ENCODE measurements at places on chromosomes 11 and 22.

DNA sequence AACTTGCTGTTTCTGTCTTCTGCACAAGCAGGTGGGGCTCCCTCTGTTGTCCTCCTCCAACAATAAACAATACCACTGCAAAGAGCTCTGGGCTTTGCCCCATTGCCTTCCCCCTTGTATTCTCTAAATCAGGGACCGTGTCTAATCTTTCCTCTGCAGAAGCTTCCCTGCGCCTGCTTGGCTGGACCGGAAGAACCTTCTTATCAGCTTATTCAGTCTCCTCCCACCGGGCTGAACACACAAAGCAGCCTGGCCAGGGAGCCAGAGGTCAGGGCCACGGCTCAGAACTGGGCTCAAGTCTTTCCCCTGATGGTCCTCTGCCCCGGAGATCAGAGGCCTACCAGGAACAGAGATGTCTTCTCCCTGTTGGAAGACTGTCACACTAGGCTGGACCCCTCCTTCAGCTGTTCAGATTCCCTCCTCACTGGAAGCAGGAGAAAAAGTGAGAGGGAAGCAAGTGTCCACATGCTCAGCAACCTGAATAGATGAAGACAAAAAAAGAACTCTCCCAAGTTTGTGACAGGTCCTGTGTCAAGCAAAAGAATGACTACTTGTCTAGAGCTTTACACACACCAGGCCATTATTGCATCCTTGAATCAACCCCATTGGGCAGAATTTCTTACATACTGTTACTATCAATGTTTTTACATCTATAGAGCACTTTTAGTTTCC is 63.7 kb downstream of the RAB30 start:
- no peak for DNase-seq

DNA sequence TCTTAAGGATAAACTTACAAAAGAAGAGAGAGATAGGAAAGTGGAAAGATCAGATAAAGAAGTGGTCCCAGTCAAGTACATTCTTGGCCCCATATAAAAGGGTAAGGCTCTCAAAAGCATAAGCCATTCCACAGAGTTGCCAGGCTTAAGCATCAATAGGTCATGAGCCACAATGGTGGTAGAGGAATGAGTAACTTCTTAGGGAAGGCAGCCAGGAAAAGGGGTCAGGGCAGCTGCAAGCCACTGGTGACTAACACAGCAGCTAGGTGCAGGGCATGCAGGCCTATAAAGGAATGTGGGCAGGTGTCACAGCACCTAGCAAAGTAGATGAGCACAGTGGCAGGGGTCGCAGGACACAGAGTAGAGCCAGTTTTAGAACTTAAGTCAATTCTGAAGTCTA is 302.6 kb upstream of the FAT3 start:
- no peak for DNase-seq

DNA sequence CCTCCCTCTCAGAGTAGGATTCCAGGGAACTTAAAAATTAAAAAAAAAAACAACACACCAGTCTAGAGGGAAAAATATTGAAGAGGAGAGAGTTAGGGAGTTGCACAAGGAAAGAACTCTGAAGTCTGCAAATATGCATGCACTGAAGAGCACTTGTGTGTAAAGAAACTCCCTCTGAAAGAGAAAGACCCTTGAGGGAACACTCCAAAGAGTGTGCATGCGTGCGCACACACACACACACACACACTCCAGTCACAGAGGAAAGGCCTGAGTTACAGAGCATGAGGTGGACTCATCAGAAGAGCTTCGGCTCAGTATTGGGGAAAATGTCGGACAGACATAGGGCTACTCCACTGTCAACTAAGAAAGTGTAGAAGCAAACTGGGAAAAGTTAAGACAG is 30.1 kb downstream of the GGTLC2 start:
- DNase-seq: no peak

GRCh38 chr11:88813233-88813915 is 252.4 kb downstream of the GRM5 start:
- no peak for DNase-seq

- no peak for DNase-seq
Measured at GRCh38 chr11:89147229-89147628, 30.4 kb upstream of the TYR start.

- no peak for DNase-seq
Measured at GRCh38 chr11:21631991-21632390, 560.9 kb upstream of the ANO5 start.

DNA sequence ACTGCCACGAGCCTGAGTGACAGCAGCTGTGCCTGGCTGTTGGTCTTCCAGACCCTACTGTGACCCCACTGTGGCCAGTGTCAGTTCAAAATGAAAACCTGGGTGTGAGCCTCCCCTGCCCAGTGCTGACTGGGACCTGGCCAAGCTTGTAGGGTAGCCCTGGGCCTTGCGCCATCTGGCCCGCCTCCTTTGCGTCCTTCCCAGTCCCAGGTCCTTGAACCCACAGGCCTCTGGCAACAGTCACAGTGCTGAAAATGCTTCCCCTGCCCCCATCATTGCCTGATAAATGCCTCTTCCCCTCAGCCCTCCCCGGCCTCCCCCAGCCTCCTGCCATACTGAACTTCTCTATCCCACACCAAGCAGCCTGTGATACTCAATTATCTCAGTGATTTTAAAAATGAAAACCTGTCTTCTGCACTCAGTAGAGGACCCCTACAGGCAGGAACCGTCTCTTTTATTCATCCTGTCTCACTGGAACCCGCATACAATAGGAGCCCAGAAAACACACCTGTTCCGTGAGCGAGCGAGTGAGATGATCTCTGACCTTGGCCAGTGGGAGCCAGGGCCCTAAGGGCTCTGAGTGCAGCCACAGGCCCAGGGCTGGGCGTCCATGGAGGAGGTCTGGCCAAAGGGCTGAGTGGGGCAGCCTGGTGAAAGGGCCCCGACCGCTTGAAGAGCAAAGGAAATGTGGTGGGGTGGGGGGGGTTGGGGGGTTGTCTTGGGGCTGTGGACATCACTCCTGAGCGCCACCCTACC is 49.7 kb upstream of the TTLL12 start:
- no peak for DNase-seq

DNA sequence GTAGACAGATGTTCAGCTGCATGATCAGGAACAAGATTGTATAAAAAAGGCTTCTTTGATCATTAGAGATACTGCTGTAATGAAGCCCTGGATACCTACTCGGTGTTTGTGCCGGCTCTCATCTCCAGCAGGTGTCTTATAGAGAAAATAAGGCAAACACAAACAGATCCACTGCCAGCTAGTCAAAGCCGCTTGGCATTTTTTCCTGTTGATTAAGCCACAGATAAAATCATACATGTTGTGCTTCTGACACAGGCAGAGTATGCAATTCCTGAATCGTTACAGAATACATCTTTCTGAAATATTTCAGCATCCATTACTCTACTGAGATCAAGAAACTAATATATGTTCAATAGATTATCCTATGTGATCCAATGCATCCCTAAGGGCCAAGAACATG is 206.9 kb downstream of the CADM1 start:
- DNase-seq: no peak

- DNase-seq: no peak
Measured at GRCh38 chr11:121385688-121386087, 66.4 kb upstream of the SORL1 start.

DNA sequence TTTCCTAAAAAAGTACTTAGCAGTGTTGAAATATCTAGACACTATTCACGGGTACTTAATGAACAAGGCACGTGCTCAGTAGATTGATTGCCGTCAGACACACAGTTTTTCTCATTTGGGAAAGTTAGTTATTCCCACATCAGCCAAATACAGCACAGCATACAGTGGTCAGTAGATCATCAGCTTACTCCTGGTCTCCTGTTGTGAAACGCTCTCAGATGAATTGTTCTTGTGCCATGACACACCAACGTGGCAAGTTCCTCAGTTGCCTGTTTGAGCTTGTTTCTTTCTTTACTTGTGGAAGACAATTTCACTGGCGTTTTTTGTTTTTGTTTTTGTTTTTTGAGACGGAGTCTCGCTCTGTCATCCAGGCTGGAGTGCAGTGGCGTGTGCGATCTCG is 8.6 kb downstream of the TAB1 start:
- no peak for DNase-seq

DNA sequence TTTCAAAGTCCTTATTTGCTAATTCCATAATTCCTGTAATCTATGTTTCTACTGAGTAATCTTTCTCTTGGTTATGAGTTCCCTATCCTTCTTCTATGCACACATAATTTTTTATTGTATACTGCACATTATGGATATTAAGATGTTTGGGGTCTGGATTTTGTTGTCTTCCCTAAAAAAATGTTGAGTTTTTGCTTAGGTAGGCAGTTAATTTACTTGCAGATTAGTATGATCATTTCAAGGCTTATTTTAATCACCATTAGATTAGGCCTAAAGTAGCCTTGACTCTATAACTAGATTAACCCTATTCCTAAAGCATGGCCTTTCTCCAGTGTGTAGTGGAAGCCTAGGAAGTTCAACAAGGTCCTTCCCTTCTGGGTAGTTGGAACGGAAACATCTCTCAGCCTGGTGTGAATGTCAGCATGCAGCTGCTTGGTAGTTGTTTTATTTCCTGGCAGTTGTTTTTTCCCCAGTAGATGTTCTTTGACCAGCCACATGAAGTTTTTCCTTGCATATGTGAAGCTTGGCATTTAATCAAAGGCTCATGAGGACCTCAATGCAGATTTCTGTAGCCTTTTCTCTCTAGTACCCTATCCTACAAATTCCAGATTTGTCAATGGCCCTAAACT is 419.3 kb upstream of the NARS2 start:
- DNase-seq: no peak

DNA sequence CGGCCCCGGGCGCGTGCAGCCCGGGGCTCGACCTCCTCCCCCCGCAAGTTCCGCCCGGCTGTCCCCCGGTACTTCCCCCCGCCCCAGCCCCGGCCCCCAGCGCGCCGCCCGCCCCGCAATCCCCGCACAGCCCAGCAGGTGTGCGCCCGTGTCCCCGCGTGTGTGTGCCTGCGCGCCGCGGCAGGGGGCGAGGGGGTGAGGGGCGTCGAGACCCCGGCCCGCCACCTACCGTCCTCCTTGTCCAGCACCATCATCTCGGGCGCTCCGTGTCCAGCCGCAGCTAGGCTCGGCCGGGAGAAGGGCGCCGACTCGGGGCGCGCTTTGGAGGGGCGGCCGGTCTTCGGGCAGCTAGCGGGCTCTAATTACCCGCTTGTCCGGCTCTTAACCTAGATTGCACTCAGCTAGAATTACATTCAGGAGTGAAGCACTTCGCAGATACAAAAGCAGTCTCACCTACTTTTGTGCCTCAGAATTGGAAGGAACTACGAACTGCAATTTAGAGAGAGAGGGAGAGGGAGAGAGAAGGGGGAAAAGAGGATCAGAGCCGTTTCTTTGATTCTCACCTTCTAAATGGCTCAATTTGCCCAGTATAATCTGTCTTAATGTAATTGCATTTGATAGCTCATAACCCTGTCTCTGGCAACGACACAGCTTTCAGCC is 439 bp downstream of the LMO1 start:
- DNase-seq: no peak
